ENCODE measurements at places on chromosomes 6 and 20.

GRCh38 chr6:97714772-97715171 lies 431.8 kb upstream of the MMS22L start:
- DNase-seq: no peak

DNA sequence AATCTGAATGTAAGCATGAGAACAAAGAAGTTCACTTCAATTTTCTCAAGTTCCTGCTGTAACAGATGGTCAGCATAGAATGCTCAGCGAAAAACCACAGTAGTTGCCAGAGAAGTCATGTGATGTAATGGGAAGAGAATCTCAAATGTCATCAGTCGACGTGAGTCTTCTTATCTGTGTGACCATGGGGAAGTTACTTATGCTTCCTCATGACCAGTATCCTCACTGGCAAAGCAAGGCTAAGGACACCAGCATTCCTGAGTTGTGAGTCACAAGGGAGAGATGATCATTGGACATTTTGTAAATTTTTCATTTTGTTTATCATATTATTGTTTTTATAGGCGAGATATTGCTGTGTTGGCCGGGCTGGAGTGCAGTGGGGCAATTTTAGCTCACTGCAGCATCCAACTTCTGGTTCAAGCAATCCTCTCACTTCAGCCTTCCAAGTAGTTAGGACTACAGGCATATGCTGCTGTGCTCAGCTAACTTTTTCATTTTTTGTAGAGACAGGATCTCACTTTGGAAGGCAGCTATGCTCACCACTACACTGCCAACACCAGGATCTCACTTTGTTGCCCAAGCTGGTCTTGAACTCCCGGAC lies 21.9 kb downstream of the SGK1 start:
- DNase-seq: no peak

DNA sequence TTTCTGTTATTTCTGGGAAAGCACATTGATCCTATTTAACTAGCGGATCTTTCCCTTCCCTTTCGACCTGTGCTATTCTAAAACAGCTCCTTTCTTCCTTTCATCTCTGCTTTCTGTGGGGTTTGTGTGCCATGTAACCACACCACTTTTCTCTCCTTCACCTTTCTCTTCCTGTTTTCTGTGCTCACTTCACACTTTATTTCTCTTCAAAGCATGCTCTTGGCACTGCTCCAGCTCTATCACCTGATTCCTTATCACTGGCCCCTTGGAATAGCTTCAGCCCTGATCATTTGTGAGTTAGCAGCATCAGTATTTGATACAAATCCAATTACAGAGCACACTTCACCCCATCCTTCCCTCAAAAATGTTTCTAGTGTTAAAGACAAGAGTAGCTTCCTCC lies 8.1 kb upstream of the METTL24 start:
- DNase-seq: no peak

DNA sequence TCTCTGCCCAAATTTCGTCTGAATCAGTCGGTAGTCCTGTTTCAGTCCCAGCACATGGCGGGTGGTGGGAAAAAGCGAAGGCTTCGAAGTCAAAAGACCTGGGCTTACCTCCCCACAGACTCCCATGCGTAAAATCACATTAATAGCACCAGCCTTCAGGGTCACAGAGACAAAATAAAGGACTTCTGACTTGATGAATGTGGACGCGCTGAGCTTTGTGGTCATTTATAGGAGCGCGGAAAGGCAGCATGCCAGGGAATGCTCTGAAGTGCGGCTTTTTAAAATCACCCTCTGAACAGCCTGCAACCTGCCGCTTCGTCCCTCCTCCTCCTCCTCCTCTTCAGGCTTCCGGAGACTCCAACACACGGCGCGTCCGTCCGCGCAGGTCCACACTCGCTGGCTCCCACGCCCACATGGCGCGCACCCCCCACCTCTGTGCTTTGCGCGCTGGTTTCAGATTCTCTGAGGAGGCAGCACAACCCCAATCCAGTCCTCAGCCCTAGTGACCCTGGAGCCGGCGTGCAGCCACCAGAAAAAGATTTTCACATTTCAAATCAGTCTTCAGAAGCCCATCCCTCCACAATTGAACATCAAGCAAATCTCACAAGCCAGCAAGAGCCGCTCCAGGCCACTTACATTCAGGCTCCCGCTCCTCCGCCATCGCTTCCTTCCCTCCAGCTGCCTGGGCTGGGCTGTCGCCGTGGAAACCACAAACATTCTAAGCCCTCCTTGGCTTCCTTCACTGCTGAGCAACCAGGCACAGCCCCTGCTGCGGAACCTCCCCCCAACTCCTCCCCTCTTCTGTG lies at the start of gene C6orf118:
C6orf118 (minus strand) TSS at position 680 of the 806 bp plus-strand sequence; CDS start at position 661, 19 bp downstream.
- DNase-seq: no peak

GRCh38 chr20:24458436-24458835 lies 11.0 kb upstream of the SYNDIG1 start:
- DNase-seq: no peak

- DNase-seq: no peak
Observed at GRCh38 chr20:49308875-49309274, 31.0 kb upstream of the ZNFX1 start.

- no peak for DNase-seq
Observed at GRCh38 chr6:90631046-90631445, 44.2 kb upstream of the MAP3K7 start.

- DNase-seq: peak; percentile 69
Observed at GRCh38 chr6:149190224-149190831, 127.2 kb upstream of the TAB2 start.

GRCh38 chr6:138563231-138563630 lies 63.9 kb upstream of the NHSL1 start:
- no peak for DNase-seq

DNA sequence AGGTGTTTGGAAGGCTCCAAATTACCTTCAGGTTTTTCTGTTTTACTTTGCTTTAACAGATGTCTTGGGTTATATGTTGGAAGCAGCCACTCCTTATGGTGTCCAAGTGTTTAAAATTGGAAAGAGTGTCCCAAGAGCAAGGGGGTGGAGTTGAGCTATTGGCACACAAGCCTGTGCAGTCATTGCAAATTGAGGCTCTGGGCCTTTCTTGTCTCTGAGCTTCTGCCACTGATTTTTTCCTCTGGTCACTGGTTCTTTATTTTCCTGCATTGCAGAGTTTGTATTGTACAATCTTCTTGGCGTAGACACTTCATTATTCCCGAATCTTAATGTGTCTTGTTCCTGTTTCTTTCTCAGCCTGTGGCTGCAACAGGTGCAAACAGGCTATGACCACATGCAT lies 598.8 kb downstream of the RNF144B start:
- no peak for DNase-seq

GRCh38 chr20:41316051-41316450 lies 1.5 kb downstream of the ZHX3 start:
- no peak for DNase-seq

GRCh38 chr6:29502181-29502580 lies 14.4 kb upstream of the MAS1L start:
- no peak for DNase-seq

- DNase-seq: no peak
Observed at GRCh38 chr6:127079681-127080080, 38.8 kb upstream of the RSPO3 start.

DNA sequence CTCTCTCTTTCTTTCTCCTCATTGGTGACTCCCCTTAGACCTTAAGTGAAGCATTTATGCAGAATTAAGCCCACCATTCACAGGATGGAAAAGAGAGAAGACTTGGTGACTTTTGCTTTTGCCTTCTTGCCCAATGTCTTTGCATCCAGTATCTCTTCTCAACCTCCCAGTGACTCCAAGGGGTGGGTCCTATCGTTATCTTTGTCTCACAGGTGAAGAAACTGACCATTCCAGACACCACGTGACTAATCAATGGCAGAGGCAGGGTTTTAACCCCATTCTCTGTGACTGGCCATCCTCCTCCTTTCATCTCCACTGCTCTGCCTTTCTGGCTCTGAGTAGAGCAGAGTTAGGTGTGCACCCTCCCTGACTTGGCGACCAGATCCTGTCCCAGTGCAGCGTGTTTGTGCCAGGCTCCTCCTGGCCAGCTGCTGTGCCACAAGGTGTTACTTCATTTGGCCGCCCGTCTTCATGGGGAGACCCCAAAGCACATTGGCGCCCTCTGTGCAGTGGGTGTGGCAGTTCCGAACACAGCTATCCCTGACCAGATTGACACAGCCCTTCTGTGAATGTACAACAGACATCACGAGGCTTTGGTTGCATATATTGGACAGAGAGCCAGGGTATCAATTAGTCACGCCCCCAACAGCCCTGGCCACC lies 501.3 kb downstream of the CD83 start:
- no peak for DNase-seq

All from CD4-positive, alpha-beta T cell treated with Interleukin-2 at 100 ng/mL for 4 hours (primary cell).